ENCODE measurements at places on chromosomes 2 and 18. TPM values are rescaled to one million over a fixed set of nuclear protein-coding genes. Genes with fewer than 3 reads are reported as not detected.

- DNase-seq, result no peak
Measured at GRCh38 chr2:126317790-126318431, 338.0 kb upstream of the GYPC start.

DNA sequence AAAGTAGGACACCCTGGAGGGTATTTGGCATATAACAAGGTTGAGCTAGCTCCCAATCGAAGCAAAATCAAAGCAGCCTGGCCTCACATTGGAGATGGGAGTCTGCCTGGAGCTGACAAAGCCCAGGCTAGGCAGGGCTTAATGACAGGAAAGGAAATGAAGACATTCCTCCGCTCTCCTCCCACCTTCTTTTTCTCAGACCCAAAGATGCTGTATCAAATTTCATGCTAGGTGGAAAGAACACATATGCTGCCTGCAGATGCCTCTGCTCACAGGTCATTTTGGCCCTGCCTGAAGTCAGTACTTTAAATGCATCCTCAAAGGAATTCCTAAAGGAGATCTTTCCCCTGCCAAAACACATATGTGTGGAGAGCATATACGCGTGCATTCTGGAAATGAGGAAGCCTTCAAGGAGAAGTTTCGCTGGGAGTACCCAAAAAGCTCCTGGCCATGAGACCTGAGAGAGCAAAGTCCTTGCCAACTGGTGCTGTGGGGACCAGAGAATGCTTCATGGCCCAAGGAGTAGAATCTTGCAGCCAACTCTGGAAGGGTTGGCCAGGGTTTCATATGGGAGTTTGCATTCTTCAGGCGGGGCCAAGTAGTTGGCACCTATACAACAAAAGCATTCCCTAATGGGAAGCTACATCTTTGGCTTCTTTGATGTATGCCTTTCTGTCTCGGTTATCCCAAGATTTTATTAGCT lies 88.0 kb downstream of the AQP4 start:
- peak; percentile 54 for DNase-seq

DNA sequence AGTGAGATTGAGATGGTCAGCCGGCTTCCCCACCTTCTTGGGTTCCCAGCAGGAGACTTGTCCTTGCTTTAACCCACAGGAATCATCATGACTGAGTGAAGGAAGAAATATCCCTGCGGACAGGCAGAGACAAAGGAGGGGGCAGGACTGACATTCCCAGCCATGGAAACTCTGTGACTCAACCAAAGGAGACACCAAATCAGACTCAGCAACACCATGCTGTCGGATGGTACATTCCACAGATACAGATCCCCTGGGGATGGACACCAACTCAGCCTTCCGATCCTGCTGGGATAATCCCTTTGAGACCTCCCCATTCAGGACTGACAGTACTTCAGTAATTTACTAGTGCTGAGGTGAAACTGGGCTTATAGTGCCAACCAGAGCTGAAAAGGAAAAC lies 518.3 kb downstream of the XIRP2 start:
- DNase-seq, result no peak

DNA sequence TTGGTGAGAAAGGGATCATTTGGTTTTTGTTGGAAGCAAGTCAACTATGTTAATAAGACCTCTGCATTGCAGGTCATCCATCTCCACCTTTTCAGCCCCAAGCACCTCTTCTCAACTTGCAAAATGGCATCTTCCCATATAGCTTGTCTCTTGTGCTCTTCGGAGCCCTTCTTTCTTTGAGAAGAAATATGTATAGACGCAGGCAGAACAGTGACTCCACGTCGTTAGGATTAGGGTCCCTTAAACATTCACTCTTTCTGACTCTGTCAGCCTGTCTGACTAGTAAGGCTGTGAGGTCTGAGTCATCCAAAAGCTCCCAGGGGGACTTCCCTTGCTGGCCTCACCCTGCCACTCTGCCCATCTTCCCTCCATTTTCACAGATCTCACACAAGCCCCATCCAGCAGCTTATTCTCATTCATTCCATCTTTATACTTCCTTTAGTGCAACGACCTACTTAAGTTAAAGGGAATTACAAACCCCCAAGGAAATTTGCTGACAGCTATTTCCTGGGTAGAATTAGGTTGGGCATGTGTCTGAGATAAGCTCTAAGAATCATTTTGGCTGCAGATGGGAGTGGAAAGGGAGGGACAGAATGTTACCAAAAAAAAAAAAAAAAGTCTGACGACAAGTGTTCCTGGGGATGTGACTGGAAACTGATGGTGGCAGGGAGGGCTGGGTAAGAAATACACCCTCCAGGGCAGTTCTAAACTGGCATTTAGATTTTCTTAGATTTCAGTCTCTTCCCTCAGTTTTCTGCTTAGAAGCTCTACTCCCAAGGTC lies 37.7 kb upstream of the MEX3C start:
- peak; percentile 55 for DNase-seq

DNA sequence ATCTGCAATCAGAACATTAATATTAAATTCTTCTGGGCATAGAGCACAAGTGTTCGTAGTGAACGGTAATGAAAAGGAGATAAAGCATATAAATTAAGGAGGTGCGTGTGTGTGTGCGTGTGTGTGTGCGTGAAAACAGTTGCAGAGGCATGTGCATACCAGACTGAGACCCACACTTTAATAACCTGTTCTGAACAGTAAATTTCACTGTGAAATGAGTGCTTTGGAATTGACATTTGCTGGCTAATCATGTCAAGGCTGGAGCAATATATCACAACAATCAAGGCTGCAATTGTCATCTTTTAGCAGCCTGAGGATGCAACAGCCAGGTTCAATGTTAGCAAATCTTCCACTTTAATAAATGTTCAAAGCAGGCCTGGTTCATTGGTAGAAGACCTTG lies 57.9 kb downstream of the DCDC2C start:
- no peak for DNase-seq

AMER3 gene
- total RNA-seq, result 1.2 TPM

Measured in cardiac muscle cell (in vitro differentiated cells and primary cell).